ENCODE measurements at places on chromosomes 2 and 18.

DNA sequence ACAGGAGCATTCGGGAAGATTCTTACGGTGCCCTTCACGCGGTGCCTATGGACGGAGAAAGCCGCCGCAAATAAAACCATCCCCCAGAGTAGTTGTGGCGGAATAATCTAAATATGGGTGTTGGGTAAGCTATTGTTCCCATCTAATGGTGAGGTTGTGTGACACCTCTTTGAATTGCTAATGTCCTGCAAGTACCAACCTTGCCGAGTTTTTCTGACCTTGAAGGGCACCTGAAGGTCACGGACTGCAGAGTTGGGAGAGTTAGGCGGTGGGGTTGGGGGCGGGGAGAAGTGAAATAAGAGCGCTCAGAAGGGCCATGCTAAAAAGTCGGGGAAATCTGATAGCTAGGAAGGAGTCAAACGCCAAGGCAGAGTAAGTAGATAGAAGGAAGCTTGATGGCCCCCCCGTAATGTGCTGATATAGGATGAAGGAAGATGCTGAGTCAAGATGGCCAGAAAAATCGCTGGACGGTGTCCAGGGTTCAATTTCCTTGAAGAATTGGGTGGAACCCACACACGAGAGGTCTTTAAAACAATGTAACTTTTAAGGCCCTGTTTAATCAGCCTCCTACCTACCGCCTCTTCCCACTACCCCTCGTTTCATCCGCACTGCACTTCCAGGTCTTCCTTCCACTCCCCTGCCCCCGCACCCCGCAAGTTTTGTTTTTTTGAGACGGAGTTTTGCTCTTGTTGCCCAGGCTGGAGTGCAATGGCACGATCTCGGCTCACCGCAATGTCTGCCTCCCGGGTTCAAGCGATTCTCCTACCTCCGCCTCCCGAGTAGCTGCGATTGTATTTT, 600 bp downstream of the KATNAL2 start:
- DNase-seq = no peak

GRCh38 chr2:166494140-166494624, at the start of gene SCN7A:
Gene SCN7A (minus strand): TSS chr2:166494249. CDS start chr2:166477696, 16,553 bp downstream.
- no peak for DNase-seq

- DNase-seq = no peak
These were observed 1574.3 kb upstream of the ZEB2 start for GRCh38 chr2:146094185-146094584.

DNA sequence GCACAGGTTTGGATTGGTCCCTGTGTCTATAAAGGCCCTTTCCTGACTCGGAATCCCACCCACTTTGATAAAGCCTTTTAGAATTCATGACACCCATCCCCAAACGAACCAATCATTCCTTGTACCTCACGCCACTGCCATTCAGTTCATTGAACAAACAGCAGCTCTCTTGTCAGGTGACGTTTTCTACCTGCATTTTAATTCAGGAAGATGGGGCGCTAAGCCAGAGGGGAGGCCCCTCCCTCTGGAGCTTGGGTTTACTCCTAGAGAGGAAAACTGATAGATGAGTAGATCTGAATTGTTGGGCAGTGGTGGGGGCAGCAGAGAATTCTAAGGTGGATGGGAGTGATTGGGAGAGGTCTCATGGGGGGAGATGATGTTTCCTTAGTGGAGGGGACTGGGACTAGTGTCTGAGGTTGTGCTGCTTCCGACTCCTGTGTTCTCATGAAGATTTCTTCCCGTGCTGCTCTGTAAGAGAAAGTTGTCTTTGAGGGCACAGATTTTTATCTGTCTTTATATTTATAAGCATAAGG, 9.6 kb downstream of the RRM2 start:
- no peak for DNase-seq

DNA sequence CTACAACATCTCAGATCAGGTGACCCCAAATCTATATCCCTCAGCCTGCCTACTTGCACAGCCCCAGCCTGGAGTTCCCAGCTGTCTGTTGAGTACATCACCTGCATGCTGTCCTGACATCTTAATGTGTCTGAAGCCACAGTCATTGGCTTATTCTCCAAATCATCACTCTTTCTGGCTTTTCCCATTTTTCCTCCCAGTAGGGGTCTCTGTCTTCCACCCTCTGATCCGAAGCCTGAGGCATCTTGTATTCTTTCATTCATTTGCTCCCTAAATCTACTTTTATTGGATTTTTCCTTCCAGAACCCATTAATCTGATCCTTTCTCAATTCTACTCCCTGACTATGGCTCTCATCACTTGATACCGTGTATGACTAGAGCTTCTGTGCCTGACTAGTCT, 332.9 kb upstream of the DCC start:
- no peak for DNase-seq

DNA sequence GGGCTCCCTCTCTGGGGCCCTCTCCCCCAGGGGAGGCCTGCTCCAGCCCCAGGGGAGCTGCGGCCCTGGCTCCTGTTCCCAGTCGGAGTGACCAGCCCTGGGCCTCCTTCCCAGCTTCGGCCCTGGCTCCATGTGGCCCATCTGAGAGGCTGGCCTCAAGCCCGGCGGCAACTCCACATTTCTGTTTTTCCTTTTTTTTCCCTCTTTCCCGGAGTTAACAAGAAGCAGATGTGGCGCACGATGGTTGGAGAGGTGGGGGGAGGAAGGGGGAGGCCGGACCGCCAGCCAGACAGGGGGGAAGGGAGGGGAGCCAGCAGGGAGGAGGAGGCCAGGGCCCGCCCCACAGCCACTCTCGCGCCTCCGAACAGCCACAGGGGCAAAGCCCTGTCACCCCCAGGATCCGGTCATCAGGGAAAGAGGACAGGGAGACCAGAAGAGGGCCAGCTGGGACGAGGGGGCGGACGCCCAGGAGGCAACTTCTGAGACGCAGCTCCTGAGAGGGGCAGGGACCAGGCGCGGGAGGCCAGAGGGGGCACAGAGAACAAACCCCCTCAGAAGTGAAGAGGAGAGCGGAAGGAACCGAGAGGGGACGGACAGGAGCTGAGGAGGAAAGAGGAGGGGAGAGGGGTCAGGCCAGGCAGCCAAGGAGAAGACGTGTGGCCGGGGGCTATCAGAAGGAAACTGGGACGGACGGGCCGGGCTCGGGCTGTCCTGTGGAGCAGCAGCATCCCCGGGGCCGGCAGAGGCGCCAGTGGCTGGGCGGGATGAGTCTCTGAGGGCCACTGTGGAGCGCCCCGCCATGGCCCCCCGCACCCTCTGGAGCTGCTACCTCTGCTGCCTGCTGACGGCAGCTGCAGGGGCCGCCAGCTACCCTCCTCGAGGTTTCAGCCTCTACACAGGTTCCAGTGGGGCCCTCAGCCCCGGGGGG, at the start of gene EMILIN1:
Gene EMILIN1, plus strand, starts transcription at position 349 of the 928 bp plus-strand sequence. Its CDS starts 451 bp downstream, at position 800.
- no peak for DNase-seq

GRCh38 chr18:61474341-61474740, 141.1 kb downstream of the CDH20 start:
- no peak for DNase-seq

GRCh38 chr2:241532168-241532567, 23.8 kb upstream of the STK25 start:
- DNase-seq = no peak

GRCh38 chr2:224062481-224063297, 23.6 kb upstream of the SERPINE2 start:
- DNase-seq = no peak

DNA sequence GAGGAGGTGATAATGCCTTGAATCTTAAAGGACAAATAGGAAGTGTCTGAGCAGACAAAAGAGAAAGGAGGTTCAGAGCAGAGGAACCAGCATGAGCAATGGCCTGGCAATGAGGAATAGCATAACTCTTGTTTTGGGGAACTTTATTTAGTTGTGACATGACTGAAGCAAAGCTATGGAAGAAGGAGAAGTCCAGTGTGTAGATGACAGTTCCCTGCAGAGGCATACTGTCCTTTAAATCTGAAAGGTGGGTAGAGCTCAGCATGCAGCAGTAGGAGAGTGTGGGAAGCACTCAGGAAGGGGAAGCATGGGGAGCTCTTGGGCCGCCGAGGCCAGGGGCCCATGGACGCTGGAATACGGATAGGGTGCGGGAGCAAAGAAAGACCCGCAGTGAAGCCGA, 173.8 kb downstream of the SEPTIN10 start:
- no peak for DNase-seq

- DNase-seq = no peak
These were observed 555.5 kb upstream of the LRRTM4 start for GRCh38 chr2:78077633-78078032.

GRCh38 chr2:175840256-175840655, 161.8 kb downstream of the LNPK start:
- no peak for DNase-seq

DNA sequence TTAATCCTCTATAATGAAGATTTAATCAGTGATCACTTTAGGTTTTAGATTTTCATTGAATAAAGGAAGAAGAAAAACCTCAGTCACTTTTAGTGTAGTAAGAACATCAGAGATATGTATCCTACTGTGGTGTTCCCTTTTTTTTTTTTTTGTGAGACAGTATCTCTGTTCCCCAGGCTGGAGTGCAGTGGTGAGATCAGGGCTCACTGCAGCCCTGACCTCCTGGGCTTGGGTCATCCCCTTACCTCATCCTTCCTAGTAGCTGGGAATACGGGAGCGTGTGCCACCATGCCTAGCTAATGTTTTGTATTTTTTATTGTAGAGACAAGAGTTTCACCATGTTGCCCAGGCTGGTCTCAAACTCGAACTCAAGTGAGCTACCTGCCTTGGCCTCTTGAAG, 5.1 kb downstream of the SLC39A10 start:
- no peak for DNase-seq

DNA sequence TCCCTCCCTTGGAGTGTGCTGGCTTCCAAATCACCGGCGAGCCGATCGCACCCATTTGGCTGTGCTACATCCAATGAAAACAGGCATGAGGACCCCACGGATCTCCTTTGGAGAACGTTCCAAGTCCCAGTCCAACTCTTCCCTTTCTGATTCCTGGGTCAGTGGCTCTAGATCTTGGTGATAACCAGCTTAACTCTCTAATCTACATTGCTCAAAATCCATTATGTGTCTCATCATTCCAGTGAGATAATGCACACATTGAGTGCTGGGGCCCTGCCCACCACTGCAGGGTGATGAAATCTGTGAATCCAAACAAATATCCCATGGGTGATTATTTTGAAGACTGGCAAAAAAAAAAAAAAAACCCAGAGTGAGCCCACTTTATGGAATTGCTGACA, 232.7 kb upstream of the COPS8 start:
- no peak for DNase-seq

DNA sequence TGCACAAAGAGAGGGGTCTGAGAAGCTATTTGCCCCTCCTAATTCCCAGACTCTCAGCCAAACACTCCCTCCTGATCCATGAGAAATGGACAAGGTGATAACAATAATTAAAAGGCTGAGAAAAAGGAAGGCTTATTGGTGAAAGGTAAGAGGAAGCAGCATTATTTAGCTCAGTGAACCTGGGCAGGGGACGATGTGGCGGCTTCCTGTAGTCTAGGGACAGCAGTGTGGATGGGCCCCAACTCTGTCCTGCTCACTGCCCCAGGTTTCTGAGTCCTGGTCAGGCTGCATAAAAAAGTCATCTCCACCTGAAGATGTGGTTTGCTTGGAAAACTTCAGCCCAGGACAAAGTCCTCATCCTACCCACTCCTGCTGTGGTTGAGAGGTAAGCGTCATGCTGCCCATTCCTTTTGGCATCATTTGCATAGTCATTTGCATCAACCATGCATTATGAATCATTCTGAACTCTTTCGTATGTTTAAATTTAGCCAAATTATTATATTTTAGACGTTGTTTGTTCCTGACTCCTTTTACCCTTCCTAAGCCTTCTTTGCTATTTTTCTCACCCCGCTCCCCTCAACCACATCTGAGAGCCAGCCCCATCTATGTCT, 126.8 kb downstream of the CLIP4 start:
- no peak for DNase-seq

DNA sequence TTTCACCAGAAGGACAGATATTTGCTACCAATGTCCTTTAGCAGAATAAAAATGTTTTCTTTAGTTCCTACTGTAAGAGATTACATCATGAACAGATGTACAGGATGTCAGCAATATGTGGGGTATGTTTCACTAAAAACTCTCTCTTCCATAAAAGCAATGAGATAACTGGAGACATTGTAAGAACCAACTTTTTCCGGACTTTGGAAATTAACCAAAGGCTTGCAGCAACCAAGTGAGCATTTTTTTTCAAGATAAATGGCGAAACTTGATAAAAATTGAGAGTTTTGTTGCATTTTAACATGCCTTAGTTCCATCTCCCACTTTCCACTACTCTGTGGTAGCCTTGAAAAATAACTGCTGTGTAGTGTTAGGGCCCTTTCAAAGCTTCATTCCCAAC, 429.8 kb upstream of the CDH2 start:
- DNase-seq = no peak

GRCh38 chr2:191486584-191487320, 191.2 kb upstream of the NABP1 start:
- no peak for DNase-seq

DNA sequence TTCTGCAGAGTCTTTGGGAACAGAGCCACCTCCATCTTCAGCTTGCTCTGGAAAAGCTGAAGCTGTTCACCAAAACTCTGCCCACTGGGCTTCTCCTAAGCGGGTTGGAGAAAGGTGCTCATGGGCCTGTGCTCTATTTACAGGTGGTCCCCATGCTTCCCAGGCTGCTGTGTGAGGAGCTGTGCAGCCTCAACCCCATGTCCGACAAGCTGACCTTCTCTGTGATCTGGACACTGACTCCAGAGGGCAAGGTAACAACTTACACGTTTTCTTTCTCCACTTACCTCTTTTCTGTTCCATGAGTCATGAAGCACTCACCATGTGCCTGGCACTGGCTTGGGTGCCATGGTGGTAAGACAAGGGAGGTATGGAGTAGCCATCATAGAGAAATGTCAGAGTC, 129.5 kb upstream of the ALPP start:
- DNase-seq = no peak

DNA sequence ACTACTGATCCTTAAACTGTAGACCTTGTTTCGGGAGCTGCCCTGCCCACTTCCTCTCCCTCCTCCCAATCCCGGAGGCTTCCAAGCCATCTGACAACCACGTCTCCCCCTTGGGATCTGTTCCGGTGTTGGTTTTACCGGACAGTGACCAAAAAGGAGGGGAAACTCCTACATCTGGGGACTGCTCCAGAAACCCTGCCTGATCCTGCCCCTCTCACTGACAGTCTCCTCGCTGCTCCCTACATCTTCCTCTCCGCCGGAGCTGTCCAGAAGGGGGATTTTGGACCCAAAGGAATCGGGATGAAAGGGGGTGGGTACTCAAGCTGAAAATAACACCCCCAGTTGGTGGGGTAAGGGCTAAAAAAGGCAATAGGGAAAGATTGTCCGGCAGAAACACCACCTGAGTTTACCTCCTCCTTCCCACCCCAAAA, 1.5 kb downstream of the INO80D start:
- DNase-seq = no peak

Data from T-helper 9 cell (primary cell).